Tracheal epithelial cell (primary cell): ENCODE measurements at places on chromosomes 1 and 21. TPM values are rescaled to one million over a fixed set of nuclear protein-coding genes. Genes with fewer than 3 reads are reported as not detected.

The RUNX3 gene
- total RNA-seq = 0.48 and 0.85 TPM in 2 replicates

The SLAMF7 gene
- 1.9 and 3.4 TPM in 2 replicates for total RNA-seq

The CD1B gene
- total RNA-seq = not detected in 2 replicates

The IGFN1 gene
- total RNA-seq = 0.48 TPM in 1 of 2 replicates, not detected in the other

The BMP8B gene
- 0.72 and 3.0 TPM in 2 replicates for total RNA-seq

The EPS8L3 gene
- not detected in 2 replicates for total RNA-seq

The ZMPSTE24 gene
- 71.8 and 73.0 TPM in 2 replicates for total RNA-seq
